ENCODE measurements at places on chromosomes 6 and 20.

DNA sequence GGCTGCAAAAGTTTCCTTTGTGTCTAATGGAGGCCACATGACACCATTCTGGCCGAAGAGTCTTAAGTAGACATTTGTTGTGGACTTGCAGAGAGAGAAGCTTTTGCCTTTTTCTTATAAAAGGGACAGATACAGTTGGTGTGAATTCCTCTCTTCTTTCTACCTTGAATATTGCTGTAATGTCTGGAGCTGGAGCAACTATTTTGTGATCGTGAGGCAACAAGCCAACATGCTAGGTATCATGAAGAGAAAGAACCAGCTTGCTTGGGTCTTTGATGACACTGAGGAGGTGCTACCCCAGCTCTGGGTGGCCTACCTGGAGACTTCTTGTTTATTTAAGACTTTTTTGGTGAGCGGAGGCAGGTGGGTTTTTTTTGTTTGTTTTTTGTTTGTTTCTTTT is 16.3 kb upstream of the SYNJ2 start:
- no peak for DNase-seq

GRCh38 chr20:39358052-39358451 is 395.9 kb downstream of the DHX35 start:
- no peak for DNase-seq

DNA sequence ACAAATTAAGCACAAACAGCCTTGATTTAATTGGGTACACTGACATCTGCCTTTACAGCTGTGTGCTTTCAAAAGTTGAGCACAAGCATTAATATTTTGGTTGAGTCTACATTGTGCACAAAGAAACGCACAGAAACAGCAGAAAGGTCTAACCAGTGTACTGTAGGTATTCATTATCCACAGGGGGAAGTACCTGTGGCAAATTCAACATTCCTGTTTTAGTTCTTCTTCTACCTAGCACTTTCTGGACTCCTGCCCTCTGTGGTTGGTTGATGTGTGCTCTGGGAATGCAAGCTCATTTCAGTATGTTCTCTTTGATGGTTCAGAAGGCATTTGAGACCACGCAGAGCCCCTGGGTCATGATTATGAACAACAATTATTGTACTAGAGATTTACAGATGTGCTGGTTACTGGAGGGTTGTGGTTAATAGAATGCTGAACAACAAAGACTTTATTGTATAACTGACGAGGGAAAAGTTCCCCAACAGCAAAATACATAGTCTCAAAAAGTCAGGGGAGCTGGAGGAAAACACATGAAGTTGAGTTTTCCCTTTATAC is 26.6 kb upstream of the DAAM2 start:
- DNase-seq, result no peak

GRCh38 chr6:160454303-160454702 is 106.1 kb downstream of the SLC22A3 start:
- no peak for DNase-seq

DNA sequence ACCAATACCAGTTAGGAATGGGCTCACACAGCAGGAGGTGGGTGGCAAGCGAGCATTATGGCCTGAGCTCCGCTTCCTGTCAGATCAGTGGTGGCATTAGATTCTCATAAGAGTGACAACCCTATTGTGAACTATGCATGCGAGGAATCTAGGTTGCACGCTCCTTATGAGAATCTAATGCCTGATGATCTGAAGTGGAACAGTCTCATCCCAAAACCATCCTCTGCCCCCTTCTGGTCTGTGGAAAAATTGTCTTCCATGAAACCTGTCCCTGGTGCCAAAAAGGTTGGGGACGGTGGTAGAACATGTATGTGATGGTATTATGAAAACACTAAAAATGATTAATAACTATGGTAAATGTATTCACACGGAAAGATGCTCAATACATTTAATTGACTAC is 99.7 kb upstream of the HIVEP1 start:
- DNase-seq, result no peak

DNA sequence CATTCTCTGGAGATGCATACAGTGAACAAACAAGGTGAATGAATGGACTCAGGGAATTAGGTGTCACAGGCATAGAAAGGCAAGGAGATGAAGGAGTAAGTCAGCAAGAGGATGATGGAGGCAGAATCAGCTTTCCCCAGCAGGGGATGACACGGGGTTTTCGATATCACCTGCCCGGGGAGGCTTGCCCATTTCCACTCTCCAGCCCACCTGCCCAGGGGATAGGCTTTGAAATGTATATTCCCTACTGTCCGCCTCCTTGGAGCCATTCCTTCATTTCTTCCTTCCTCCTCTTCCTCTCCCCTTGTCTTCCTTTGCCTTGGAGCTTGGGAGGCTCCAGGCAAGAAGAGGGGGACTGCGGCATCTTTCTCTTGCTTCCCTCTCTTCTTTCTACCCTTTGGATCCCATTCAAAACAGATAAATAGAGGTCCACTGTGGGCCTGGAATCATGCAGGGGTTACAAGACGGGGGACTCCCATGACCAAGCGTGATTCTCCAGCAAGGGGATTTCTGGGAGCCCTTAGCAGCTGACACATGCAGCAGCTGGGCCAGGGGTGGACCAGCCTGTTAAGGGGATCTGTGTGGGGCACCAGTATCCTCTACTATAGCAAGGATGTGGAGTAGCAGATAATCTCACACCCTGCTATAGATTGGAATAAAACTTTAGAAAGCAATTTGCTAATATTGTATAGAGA is 23.5 kb upstream of the RNF24 start:
- no peak for DNase-seq

All from activated T-helper 1 cell treated with anti-CD3 and anti-CD28 coated beads, Interleukin-2, amount 50 U/mL, for 16 hours (primary cell).